Adipocyte (in vitro differentiated cells): ENCODE measurements at places on chromosomes 1 and 21.

DNA sequence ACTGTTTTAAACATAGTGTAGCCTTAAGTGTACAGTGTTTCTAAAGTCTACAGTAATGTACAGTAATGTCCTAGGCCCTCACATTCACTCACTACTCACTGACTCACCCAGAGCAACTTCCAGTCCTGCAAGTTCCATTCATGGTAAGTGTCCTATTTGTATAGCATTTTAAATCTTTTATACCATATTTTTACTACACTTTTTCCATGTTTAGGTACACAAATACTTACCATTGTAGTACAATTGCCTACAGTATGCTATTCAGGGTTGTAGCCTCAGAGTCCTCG lies 3.6 kb upstream of the S100A10 start:
- DNase-seq = no peak

DNA sequence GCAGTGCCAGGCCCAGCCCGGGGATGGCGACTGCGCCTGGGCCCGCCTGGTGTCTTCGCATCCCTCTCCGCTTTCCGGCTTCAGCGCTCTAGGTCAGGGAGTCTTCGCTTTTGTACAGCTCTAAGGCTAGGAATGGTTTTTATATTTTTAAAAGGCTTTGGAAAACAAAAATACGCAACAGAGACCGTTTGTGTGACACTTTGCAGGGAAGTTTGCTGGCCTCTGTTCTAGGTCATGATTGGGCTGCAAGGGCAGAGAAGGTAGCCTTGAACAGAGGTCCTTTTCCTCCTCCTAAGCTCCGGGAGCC lies 719 bp downstream of the SOD1 start:
- no peak for DNase-seq

DNA sequence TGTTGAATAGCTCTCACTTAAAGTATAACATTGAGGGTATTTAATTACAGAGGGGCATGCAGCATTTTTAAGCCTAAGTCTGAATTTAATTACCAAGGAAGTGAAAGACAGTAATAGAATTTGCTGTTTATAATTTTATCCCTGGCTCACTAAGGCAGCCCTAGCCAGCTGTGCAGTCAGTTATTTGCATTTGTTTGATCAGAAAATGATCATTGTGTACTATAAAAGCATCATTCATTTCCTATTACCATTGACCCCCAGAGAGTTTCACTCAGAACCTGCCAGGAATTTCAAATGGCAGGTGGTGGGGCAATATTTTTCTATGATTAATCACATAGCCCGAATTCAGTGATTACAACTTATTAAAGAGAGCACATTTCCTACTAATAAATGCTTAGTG lies 277.1 kb upstream of the KAZN start:
- no peak for DNase-seq

GRCh38 chr1:159775716-159776115 lies 5.0 kb upstream of the DUSP23 start:
- peak; percentile 34 for DNase-seq

DNA sequence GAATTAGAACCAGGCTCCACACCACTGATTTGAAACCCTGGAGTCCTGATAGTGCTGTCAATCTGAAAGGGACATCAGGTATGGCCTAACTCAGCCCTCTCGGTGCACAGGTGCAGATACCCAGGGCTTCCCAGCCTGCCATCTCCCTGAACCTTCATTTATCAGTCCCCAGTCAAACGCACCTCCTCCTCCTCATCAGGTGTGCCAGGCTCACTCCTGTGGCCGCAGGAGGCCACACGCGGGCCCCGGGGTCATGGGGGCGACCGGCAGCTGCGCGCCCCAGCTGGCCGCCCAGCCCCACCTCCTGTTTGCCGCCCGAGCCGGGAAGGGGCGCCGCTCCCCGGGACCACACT lies 572 bp downstream of the FUCA1 start:
- no peak for DNase-seq

GRCh38 chr1:90176530-90176929 lies 181.6 kb downstream of the ZNF326 start:
- DNase-seq = no peak

DNA sequence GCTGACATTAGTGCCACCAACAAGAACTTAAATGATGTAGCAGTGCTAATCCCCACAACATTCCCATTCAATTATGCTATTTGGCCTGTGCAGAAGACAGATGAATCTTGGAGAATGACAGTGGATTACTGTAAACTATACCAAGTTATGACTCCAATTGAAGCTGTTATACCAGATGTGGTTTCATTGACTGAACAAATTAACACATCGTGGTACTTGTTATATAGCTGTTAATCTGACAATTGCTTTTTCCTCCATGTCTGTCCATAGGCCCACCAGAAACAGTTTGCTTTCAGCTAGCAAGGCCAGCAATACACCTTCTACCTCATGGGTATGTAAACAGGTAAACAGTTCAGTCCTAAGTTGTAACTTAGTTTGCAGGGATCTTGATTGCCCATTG lies 101.1 kb downstream of the S1PR1 start:
- DNase-seq = no peak

DNA sequence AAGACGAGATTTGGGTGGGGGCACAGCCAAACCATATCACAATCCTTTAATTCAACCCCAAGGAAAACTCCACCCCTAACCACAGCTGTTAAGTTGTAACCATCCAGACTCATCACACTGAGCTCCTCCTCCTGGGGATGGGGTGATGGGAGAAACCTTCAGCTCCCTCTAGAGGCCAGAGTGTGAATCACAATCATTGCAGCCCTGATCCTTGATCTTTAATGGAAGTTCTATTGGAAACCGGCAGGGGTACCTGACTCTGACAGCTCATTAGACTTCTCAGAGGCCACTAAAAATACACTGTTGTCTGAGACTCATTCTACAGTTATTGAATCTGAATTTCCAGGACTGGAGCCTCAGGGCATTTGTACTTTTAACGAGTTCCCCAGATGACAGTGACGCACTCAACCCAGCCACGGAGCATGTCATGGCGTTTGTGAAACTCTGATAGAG lies 127.2 kb downstream of the IGSF21 start:
- peak; percentile 1 for DNase-seq

GRCh38 chr1:213715182-213715581 lies 272.6 kb upstream of the PROX1 start:
- DNase-seq = no peak

DNA sequence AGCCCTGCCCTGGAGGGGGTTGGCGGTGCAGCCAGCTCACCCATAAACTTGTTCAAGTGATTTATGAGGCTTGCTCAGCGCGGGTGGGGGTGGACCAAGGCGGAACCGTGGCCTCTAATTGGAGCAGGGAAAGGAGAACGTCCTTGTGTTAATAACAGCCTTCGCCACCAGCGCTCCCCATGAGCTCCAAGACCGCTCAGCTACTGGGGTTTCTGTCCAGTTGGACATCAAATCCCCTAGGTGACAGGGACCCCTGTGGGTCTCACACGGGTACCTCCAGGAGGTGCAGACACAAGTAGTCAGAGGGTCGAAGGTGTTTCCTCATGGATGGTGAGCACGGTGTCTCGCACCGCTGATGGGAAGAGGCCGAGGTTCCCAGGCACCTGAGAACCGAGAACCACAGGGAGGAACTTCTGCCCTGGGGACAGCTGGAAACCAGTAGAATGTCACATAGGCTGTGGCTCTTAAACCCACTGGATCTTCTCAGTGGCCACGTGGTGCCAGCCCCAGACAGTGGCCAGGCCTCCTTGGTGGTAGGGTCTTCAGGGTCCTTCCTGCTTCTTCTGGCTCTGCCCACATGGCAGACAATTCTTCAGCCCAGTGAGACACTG lies 3.7 kb upstream of the ACTRT2 start:
- no peak for DNase-seq

- no peak for DNase-seq
Measured at GRCh38 chr21:41873005-41873404, 6.1 kb downstream of the PRDM15 start.

- no peak for DNase-seq
Measured at GRCh38 chr1:236623371-236624166, 19.3 kb upstream of the HEATR1 start.

- DNase-seq = peak; percentile 22
Measured at GRCh38 chr1:111833334-111833733, 77.6 kb downstream of the DDX20 start.

DNA sequence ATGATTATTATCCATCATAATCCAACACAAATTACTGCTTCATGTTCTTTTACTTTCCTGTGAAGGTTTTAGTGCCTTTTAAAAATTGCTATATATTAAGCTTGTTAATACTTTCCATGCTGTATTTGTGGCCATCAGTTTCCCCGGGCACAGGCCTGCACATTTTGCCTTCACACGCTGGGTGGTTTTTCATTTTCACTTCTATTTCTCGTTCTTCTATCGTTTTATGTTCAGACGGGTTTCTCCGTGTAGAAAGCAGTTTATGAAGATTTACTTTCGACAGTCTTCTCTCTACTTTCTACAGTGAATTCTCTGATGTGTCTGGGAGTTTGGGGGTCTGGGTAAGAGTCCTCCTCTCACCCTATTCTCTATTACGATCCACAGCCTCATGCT lies 9.5 kb downstream of the RUNX3 start:
- no peak for DNase-seq

GRCh38 chr1:240093120-240093961 lies 1.7 kb downstream of the FMN2 start:
- peak; percentile 70 for DNase-seq
